ENCODE measurements at places on chromosomes 6 and 20.

DNA sequence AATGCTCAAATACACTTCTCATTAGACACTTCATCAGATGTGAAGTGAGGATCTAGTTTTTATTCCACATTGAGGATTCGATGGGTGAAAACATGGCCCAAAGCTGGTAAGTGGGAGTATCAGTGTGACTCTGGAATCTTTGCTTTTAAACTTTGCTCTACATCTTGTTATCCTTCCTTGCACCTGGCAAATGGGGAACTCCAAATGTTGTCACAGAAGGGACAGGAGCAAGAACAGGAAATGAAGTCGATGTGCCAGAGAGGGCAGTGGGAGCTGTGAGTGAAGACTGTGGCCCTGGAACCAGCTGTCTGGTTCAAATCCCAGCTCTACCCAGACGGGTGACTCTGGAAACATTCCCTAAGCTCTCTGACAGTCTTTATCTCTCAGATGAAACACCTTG, 86.7 kb upstream of the AGPAT4 start:
- DNase-seq, result no peak

DNA sequence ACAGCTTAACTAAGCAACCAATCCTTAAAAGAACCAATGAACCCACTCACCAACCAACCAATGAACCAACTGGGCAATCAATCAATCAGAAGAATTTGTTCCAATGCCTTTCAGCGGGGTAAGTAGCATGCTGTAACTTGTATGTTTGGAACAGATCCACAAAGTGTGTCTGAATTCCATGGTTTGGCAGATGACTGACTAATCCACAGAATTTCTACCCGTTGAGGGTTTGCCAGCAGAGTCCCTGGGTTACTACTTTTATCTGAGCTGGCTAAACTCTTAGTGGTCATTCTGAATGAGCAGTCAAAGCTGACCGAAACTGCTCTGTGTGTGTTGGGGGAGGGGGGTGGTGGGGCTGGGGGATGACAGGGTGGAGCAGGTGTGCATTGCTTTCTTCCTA, 125.0 kb upstream of the JAG1 start:
- no peak for DNase-seq

DNA sequence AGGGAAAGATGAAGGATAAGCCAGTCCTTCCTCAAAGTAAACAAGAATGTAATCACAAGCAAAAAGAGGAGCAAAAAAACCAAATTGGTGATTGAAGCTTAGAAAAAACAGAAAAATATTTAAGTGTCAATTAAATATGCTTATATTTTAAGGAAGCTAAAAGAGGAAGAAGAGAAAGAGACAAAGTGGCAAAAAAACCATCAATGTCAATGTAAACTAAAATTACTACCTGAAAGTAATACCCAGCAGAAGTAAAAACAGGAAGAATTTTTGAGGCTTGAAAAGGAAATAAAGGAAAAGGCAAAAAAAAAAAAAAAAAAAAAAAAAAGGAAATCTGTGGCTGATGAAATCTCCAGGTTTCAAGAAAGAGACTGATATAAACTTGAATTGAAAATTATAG, 36.2 kb upstream of the OGFRL1 start:
- no peak for DNase-seq

GRCh38 chr6:154595538-154595937, 85.1 kb upstream of the CNKSR3 start:
- DNase-seq, result no peak

DNA sequence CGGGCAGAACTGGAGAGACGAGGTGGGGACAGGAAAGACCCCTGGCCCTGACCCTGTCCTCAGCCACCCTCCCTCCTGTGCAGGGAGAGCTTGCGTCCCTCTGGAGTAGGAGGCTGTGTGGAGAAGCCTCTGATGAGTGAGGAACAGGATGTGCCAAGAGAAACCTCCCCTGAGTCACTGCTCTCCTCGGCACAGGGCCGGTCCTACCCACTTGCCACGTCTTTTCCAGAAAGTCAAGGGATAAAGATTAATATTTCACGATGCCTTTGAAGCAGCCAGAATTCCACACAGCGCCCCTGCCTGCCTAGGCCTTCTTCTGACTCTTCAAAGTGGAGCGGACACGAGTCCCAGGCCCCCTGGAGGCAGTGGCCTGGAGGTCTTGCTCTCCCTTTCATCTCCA, 34.9 kb upstream of the THBS2 start:
- DNase-seq, result no peak

- DNase-seq, result no peak
These were observed 975 bp downstream of the SIRT5 start for GRCh38 chr6:13575377-13575775.

DNA sequence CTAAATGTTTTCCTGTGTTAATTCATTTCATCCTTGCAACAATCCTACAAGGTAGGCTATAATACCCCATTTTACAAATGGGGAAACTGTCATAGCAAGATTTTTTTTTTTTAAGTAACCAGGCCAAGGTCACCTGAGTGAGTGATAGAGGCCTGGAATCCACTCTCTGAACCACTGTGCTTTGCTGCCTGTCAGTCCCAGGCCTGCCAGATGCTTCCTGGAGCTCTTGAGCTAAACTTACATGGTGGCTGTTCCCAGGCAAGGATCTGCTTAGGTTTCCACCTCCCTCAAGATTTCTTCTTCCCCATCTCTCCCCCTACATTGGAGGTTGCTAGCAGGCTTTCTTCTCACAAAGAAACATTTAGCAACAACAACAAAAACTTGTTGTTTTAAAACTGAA, 32.7 kb upstream of the RNF8 start:
- no peak for DNase-seq

- no peak for DNase-seq
These were observed 184.5 kb downstream of the SYNE1 start for GRCh38 chr6:152452639-152453038.

DNA sequence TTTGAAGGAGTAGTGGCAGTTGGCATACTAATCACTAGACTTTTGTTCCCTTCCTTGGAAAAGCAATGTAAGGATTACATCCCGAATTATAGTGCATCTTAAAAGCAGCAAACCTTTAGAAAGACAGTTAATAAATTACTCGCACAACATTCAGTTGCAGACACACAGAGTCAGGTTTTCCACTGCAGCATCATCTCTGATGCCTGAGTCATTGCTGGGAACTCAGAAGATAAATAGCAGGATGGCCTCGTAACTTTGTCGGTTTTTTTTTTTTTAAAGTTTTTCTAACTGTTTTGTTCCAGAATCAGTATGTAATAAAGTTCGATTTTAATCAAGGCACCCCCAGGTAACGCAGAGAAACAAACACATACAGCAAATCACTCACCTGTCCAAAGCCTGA, 34.3 kb downstream of the GJA10 start:
- DNase-seq, result no peak

- DNase-seq, result no peak
These were observed 43.3 kb downstream of the SULF2 start for GRCh38 chr20:47741669-47742608.

GRCh38 chr6:89527634-89528033, 94.7 kb downstream of the ANKRD6 start:
- no peak for DNase-seq

GRCh38 chr20:32810941-32811340, 8.8 kb upstream of the MAPRE1 start:
- DNase-seq, result no peak

DNA sequence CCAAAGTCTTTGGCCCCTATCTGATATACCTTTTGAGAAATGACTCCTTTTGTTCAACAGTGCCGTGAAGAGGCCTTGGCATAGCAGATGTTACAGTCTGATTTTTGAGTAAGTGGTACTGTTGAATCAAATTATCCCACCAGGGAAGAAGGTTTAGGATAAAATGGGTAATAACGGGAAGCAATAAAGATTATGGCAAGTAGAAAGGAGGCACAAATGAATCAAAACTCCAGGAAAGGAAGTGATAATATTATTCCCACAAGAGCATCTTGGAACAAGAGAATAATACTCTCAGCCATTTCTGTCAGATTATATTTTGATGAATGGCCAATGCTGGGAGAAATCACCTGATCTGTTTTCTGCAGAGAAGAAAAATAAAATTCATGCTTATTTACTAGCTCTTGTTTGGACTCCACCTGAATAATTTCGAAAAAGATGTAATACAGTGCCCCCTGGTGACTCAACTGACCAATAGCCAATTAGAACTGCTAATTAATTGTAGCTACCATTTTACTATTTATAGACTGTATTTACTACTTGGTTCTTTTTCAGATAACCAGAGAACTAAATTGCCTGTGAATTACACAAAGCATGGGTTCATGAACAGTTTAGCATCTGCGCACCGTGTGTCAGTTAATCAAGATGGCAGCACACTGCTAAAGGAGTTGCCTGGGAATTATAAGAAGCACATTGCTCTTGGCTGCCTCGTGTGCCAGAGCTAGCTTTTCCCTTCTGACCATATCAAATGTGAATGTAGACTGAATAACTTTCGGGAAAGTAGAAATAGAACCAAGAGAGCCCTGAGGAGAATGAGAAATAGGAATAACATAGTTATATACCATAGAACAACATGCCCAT, 78.5 kb upstream of the TRDN start:
- DNase-seq, result no peak

- no peak for DNase-seq
These were observed 42.8 kb upstream of the LOC128125822 start for GRCh38 chr6:63529498-63529897.

DNA sequence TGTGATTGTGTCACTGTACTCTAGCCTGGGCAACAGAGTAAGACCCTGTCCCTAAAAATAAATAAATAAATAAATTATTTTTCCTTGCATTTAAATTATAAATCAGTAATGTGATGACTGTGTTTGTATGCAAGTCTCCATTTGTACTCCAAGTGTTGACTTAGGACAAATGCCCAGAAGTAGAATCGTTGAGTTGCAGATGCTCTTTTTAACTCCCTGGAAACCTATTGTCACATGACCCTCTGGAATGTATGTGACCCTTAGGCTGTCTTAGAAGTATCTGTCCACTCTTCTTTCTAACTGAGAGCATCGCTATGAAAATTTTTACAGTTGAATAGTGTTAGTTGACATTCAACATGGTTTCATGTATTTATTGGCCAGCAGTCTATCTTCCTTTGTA, 18.8 kb downstream of the OR2A4 start:
- DNase-seq, result no peak

DNA sequence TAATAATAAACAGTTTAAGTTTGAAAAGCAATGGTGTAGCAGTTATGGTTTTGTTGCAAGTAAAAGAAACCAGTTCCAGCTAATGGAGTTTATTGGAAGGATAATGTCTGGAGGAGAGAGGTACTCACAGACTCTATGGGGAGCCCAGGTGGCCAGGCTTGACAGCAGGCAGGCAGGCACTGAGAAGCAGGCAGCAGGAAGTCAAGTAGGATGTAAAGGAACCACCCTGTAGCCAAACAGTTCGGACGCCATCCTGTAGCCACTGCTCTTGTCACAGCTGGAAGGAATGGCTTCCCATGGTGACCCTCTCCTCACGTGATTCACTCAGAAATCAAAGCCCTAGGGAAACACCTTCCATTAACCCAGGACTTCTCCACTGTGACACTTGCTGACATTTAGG, 96.7 kb upstream of the MC3R start:
- DNase-seq, result no peak

Data from DMS79 (cell line).